Right lobe of liver (tissue), 6 donors: ENCODE measurements at places on chromosomes 4 and X. TPM values are rescaled to one million over a fixed set of nuclear protein-coding genes. Genes with fewer than 3 reads are reported as not detected.

The PNMA6A gene
- total RNA-seq, result 20.4 TPM

The DGKK gene
- not detected for total RNA-seq

The VCX3B gene
- total RNA-seq, result not detected

The PCSK1N gene
- not detected for total RNA-seq

The FAM53A gene
- total RNA-seq, result 0.75 TPM

The SLC7A11 gene
- total RNA-seq, result 0.02 TPM

The AFP gene
- not detected for total RNA-seq

The VSIG1 gene
- total RNA-seq, result not detected

The NHSL2 gene
- total RNA-seq, result 0.90 TPM

The MAGEB2 gene
- total RNA-seq, result not detected

The PAGE2B gene
- total RNA-seq, result not detected

The PPP1R3F gene
- total RNA-seq, result 2.4 TPM

The CFAP299 gene
- not detected for total RNA-seq

The CTAG1B gene
- total RNA-seq, result not detected

The TLR1 gene
- total RNA-seq, result 5.1 TPM

The CXCL6 gene
- total RNA-seq, result 18.7 TPM

The UGT2B15 gene
- 255 TPM for total RNA-seq

The CLIC2 gene
- total RNA-seq, result 4.8 TPM

The CENPI gene
- 0.13 TPM for total RNA-seq

The NEIL3 gene
- 0.39 TPM for total RNA-seq

The FGD1 gene
- 0.95 TPM for total RNA-seq

The RLIM gene
- 11.3 TPM for total RNA-seq

The SPIN2A gene
- 0.46 TPM for total RNA-seq

The USP17L20 gene
- total RNA-seq, result not detected

The SMIM31 gene
- total RNA-seq, result not detected

The F8A3 gene
- 6.5 TPM for total RNA-seq

The MMGT1 gene
- total RNA-seq, result 7.4 TPM

The TMPRSS11B gene
- not detected for total RNA-seq

The LEF1 gene
- 0.42 TPM for total RNA-seq

The CSAG3 gene
- total RNA-seq, result not detected

The UNC5C gene
- total RNA-seq, result 0.70 TPM

The PHOX2B gene
- total RNA-seq, result not detected

The CENPVL1 gene
- total RNA-seq, result not detected

The OTC gene
- 84.6 TPM for total RNA-seq

The TGIF2LX gene
- total RNA-seq, result not detected

The JADE1 gene
- total RNA-seq, result 16.9 TPM

The AMER1 gene
- total RNA-seq, result 2.1 TPM

The BMP3 gene
- total RNA-seq, result not detected

The ZCCHC18 gene
- total RNA-seq, result not detected

The AMBN gene
- total RNA-seq, result not detected

The CXorf66 gene
- not detected for total RNA-seq

The MUC7 gene
- total RNA-seq, result not detected

The SRPX2 gene
- total RNA-seq, result 3.5 TPM

The NAP1L5 gene
- total RNA-seq, result 2.6 TPM

The ADGRG4 gene
- not detected for total RNA-seq

The MAPK10 gene
- total RNA-seq, result 1.9 TPM

The ASB9 gene
- 1.3 TPM for total RNA-seq

The RHOXF2B gene
- total RNA-seq, result not detected

The CCDC110 gene
- total RNA-seq, result 0.50 TPM

The RAB40A gene
- 0.12 TPM for total RNA-seq
